ENCODE measurements at places on chromosomes 5 and 9.

DNA sequence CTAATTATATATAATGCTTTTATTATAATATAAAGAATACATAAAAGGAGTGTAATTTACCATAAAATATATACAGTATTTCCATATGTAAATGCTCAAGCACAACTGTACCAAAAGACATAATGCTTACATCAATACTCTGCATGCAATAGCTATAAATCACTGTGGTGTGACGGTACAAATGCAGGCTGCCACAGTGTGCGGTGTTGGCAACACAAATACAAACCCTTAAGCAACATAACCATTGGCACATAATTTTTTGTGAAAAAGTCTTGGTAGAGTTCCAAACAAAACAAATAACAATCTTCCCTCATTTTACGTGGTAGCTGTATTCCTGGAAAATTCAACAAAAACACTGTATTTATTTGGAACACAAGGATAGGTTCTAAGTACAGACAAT lies 1.9 kb upstream of the SHISAL2B start:
- no peak for DNase-seq

GRCh38 chr9:136945333-136946227 lies 537 bp downstream of the C8G start:
- DNase-seq: no peak

DNA sequence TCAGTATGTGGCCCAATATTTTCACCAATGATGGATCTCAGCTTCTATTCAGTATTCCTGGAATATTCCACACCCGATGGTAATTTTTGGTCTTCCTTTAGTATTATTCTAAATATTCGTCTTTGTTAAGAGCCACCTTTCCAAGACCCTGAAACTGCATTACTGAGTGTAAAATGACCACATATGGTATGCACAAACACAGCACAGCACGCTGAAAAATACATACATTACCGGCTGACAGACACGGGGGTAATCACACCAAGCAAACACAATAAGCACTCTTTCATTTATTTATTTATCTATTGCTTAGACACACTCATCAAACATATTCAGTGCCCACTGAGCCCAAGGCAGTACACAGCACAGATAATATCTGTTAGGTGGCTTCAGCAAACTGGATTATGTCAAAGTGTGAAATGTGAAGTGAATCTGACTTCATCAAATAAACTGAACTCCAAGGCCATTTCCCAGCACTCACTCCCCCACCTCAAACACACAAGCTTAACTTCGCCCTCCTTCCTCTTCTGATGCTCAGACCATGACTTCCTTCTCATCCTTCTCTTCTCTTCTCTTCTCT lies 1637.8 kb upstream of the C9orf72 start:
- no peak for DNase-seq

GRCh38 chr9:23598994-23599393 lies 227.0 kb downstream of the ELAVL2 start:
- DNase-seq: no peak

- DNase-seq: no peak
These were observed 241.4 kb downstream of the DRD1 start for GRCh38 chr5:175202463-175203068.

DNA sequence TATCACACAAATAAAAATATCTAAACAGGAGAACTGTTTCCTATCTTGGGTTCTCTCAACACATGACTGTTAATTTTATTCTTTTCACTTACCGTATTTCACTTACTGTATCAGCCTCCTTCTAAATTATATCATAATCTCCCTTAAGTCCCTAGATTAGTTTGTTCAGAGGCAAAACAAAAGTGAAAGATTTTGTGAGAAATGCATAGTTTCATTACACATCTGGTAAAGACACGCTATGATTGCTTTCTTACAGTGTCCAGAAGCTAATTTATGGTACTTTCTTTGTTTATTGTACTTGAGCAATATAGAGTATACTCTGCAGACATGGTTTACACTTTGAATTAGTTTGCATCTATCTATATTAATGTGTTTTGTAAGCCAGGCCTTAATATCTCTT lies 159.7 kb upstream of the TLX3 start:
- DNase-seq: no peak

DNA sequence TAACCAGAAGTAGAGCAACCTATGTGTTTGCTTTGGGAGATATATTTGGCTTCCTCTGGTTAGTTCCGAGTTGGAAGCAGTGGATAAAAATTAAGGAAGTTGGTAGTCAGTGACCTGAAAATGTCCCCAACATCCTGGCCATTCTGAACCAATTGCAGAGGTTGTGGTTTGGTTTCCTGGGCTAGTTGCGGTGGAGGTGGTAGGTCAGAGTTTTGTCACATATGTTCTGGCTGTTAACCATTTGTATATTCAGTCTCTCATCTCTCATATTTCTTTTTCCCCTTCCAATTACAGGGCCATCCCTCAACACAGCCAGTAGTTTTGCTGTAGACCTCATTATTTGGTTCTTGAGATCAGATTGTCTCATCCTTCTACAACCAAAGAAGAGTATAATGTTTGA lies 1026.9 kb downstream of the PTPRD start:
- no peak for DNase-seq

DNA sequence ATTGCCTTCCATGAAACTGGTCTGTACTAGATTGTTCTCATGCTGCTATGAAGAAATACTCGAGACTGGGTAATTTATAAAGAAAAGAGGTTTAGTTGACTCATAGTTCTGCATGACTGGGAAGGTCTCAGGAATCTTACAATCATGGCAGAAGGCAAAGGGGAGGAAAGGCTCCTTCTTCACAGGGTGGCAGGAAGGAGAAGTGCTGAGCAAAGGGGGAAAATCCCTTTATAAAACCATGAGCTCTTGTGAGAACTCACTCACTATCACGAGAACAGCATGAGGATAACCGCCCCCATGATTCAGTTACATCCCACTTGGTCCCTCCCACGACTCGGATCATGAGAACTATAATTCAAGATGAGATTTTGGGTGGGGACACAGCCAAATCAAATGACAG lies 163.2 kb downstream of the RFK start:
- DNase-seq: no peak

DNA sequence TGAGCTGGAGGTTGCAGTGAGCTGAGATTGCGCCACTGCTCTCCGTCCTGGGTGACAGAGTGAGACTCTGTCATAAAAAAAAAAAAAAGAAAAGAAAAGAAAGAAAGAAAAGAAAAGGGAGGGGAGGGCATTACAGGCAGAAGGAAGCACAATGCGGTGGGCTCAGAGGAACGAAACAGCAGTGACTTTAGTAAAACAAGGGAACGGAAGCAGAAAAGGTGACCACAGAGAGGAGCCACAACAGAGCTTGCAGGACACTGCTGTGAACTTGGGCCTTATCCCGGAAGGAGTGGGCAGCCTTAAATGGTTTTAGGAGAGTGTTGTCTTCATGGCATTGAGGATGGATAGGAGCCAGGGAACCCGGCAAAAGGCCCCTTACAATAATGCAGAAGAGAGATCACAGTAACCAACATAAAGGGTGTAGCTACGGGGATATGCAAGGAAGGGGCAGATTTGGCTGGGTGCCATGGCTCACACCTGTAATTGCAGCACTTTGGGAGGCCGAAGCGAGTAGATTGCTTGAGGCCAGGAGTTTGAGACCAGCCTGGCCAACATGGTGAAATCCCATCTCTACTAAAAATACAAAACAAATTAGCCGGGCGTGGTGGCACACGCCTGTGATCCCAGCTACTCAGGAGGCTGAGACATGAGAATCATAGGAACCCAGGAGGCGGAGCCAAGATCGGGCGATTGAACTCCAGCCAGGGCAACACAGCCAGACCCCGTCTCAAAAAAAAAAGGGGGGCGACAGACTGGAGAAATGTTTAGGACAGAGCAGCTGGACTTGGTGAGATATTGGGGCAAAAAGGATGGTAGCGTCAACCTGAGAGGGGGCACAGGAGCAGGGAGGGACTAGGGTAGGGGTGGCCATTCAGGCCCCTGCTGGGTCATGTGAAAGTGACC lies 83.9 kb upstream of the ZBTB43 start:
- DNase-seq: no peak

DNA sequence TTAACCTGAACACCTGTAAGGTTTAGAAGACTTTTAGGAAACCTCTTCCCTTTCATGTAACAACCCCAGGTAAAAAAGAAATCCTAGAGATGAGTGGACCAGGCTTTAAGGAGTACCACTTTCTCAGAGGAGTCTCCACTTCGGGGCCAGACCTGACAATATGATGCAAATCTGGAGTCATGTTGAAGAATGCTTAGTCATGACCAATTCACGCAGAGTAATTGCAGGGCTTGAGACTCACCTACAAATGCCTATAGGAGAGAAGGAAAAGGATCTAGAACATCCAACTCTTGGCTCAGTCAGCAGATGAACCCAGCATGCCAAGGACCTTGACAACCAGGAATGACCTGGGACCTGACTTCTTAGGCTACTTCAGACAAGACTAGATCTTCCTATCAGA lies 235.4 kb downstream of the DOCK8 start:
- no peak for DNase-seq

- DNase-seq: no peak
These were observed 19.3 kb upstream of the ORM1 start for GRCh38 chr9:114303571-114303970.

- DNase-seq: no peak
These were observed 28.1 kb downstream of the TMOD1 start for GRCh38 chr9:97529363-97530076.

DNA sequence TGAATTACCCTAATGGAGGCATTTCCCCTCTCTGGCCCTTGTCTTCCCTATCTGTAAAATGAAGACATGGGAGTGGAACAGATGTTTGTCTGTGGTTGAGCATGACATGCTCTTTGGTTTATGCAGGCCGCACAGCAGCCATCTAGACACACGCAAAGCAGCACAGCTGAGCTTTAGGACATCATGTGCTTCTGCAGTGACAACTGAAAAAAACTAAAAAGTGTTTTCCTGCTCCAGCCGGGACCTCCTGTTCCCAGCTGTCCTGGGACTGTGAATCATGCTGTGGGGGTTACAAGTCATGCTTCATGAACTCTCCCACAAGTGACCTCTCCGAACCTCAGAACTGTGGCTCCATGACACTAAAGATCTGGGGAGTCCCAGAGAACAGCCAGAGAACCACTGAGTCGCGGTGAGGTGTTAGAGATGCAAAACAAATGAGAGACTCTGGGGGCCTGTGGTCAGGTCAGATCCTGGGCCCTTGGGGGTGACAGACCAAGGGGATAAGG lies 1.7 kb downstream of the SMIM3 start:
- DNase-seq: no peak

GRCh38 chr9:116342941-116343340 lies 189.3 kb downstream of the PAPPA start:
- no peak for DNase-seq

DNA sequence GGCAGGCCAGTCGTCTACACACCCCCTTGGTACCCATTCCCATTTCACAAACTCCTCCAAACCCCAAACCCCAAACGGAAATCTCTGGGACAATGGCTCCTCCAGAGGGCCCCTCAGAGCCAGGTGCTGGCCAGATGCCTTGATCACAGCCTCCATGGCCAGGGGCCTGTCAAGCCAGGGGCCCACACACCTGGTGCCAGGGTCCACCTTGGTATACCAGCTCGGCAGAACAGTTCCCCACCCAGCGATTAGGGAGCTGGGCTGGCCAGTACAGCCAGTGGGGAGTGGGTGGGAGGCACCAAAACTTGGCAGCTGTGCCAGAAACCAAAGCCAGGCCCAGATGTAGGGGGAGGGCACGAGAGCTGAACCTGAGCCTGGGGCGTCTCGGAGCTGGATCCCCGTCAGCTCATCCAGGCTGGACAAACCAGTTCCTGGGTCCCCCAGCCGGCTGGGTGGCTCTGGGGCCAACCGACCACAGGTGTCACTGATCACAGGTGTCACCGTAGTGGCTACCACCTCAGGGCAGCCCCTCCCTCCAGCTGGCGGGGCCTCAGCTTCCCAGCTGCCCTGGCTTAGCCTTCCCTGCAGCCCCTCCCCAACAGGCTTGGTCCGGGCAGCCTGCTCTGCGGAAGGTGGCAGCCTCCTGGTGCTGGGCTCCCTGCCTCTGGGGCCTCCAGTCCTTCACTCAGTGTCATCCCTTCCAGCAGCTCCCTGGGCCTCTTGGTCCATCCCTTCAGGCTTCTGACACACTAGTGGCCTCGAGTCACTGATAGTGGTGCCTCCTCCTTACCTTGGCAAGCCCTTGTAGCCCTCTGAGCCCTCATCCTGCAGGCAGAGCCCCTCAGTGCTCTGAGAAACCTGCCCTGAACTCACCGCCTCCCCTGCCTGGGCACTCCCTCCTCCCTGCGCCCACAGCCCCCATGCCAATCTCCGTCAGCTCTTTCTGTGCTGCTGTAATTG lies 6.6 kb upstream of the RMND5B start:
- no peak for DNase-seq

GRCh38 chr9:75418518-75418917 lies 330.2 kb downstream of the OSTF1 start:
- DNase-seq: no peak

DNA sequence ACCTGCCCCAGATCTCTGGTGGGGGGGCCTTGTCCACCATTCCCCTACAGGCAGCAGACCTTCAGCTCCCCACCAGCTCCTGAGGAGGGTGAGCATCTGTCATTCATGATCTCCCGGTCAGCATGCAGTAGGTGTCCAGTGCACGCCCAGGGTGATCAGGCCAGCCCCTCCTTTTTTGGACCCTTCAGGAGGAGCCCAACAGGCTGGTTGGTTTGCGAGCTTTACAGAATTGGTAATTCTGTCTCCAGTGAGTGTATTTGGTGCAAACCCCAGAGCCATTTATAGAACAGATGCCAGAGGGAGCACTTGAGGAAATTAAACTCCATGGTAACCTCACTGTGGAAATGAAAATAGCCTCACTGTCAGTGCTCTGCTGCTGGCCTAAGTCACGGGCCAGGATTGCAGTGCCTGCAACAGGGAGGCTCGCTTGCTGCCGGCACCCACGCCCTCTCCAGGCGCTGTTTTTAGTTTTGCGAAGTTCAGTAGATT lies 23.4 kb downstream of the WNK2 start:
- DNase-seq: peak; percentile 62

Data from hippocampal formation (tissue), 2 donors.